ENCODE measurements at places on chromosomes 3 and 15. TPM values are rescaled to one million over a fixed set of nuclear protein-coding genes. Genes with fewer than 3 reads are reported as not detected.

The TIGIT gene
- total RNA-seq: 0.07 TPM

The P2RY13 gene
- not detected for total RNA-seq

GRCh38 chr3:177136741-177137140, 60.5 kb downstream of the TBL1XR1 start:
- no peak for DNase-seq
- H3K36me3 ChIP-seq: no peaks in the 10 kb centered on the region
- no peaks in the 10 kb centered on the region for H3K27me3 ChIP-seq

DNA sequence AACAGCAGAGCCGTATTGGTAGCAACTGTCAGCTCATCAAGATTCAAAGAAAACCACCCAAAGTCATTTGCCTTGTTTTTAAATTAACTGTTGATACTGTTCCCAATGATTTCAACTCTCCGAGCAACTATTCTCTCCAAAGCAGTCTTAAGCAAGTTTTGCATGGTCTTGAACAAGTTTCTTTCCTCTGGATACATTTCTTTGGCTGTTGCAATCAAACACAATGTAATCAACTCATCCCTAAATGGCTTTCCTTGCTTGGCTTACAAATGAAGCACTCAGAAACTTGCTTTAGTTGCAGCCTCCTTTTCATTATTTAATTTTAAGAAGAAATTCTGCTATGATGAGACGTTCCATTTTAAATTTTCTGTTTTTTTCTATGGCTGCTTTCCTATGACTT, 15.5 kb upstream of the MUC13 start:
- no peak for DNase-seq
- H3K27ac ChIP-seq: no peak overlapping the region
- peaks cover 4% of the 10 kb centered on the region for H3K4me1 ChIP-seq

- H3K27me3 ChIP-seq: no peaks in the 10 kb centered on the region
- no peak for DNase-seq
- no peak overlapping the region for H3K27ac ChIP-seq
- H3K4me3 ChIP-seq: no peak overlapping the region
Observed at GRCh38 chr3:18036450-18036815, 294.0 kb upstream of the TBC1D5 start.

All from HCT116 (cell line).